RPMI7951 (cell line): ENCODE measurements at places on chromosomes 2 and 18. TPM values are rescaled to one million over a fixed set of nuclear protein-coding genes. Genes with fewer than 3 reads are reported as not detected.
A peak's percentile ranks its signal among the peaks of the same experiment; 100 is the strongest.

DNA sequence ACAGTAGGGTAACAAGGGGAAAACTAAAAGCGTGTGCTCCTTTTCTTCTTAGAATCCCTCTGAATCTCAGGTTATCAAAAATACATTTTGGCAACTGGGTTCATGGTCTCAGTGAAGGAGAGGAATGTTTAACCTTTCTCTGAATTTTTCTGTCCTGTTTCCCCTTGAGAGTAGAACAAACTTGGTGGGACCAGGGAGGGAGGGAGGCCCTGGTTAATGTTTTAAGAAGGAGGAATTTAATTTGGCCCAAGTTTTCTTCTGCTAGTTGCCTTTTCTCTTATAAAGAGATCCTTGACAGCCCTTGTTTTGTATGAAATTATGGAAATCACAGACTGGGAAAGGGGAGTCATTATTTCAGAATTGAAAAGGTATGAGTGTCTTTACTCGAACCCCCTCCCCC, 12.2 kb upstream of the POU3F3 start:
- no peak for DNase-seq

DNA sequence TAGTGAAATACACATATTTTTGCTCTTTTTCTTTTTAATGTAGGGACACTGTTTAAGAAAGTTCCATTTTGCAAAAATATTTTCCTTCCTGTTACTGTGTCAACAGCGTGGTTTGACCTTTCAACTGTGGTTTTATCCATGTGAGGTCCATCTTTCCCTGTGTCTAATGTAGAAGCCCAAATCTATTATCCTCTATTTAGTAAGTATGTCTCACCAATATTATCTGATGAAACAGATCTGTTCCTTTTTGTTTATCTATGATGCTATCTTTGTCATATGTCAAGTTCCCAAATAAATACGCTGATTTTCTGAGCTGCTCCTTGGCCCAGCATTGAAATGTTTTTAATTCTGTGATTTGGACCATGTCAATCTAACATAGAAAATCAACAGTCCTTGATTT, 3.5 kb upstream of the ARHGAP15 start:
- DNase-seq: no peak

Gene SAG
- 0.12 TPM in 1 of 2 replicates, not detected in the other for total RNA-seq

GRCh38 chr2:60438653-60439052, 114.8 kb downstream of the BCL11A start:
- no peak for DNase-seq

- no peak for DNase-seq
These were observed 97.7 kb upstream of the PKDCC start for GRCh38 chr2:41949883-41950665.

Gene SCYGR4
- total RNA-seq: not detected in 2 replicates

DNA sequence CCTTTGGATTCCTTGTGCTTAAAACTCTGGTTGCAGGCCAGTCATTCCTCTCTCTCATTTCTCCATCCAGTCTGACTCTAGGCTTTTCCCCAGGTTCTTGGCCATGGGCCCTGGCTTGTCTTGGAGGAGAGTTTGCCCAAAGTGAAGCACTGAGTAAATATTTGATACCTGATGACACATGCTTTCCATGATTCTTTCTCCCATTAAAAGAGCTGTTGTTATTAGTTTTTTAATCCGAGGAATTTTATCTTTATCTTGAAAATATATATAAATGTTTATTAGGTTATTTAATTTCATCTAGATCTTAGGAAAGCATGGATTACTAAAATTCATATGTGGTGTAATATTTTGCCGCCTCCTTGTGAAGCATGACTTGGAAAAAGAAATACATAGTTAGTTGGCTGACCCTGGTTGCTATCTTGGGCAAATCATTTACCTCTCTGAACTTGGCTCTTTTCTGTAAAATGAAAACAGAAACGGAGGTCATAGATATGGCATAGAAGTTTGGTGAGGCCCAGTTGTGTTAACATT, 650.1 kb downstream of the SLC4A3 start:
- peak; percentile 71 for DNase-seq

Gene CDKL4
- total RNA-seq: 0.12 and 0.49 TPM in 2 replicates

- no peak for DNase-seq
These were observed 61.0 kb downstream of the C2orf76 start for GRCh38 chr2:119305497-119306195.

GRCh38 chr18:60421356-60422118, 49.0 kb upstream of the MC4R start:
- DNase-seq: no peak

DNA sequence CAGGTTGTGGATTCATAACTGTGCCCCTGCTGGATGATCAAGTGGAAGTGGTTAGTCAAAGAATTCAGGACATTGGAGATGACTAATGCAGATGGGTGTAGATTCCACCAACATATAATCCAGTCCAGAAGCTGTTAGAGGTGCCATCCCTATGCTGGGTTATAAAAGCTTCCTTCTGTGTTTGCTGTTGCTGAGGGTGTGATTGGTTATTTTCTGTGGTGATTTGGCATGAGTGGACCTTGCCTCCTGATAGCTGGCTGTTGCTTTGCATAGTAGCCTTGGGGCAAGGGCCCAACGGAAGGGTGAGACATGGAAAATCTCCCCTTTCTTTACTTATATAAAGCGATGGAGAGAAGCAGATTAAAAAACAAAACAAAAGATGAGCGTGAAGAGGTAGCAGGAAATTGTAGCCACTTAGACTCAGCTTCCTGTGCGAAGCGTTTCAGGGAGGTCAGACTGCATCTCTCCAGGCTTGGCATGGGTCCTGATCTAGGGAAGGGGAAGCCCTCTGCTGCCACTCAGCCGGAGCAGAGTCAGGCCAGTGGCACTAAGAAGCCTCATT, 190.4 kb downstream of the FMNL2 start:
- DNase-seq: peak; percentile 100

GRCh38 chr18:25144820-25145219, 207.1 kb downstream of the ZNF521 start:
- DNase-seq: peak; percentile 78

Gene VIL1
- not detected in 2 replicates for total RNA-seq

- DNase-seq: no peak
These were observed 16.3 kb upstream of the EPHA4 start for GRCh38 chr2:221588306-221588985.

GRCh38 chr2:145059914-145060313, 540.0 kb upstream of the ZEB2 start:
- DNase-seq: no peak

DNA sequence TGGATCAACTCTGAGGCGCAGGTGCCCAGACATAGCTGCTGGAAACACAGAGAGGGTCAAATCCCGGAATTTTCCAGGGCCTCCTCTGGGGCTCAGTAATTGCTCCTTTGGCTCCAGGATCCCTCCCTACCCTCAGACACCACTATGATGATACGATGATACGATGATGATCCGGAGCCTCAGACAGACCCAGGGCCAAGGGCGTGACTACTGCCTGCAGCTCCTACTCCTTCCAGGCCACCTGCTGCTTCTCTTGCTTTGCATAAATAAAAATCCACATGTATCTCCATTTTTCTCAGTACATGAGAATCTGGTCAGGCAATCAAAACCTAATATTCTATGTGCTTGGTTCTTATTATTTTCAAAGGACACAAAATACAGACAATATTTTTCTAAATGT, 33.7 kb downstream of the MRPL35 start:
- DNase-seq: no peak

- DNase-seq: no peak
These were observed 22.4 kb downstream of the TMEM200C start for GRCh38 chr18:5872886-5873285.

GRCh38 chr2:186595219-186595618, 5.4 kb downstream of the ITGAV start:
- peak; percentile 73 for DNase-seq

DNA sequence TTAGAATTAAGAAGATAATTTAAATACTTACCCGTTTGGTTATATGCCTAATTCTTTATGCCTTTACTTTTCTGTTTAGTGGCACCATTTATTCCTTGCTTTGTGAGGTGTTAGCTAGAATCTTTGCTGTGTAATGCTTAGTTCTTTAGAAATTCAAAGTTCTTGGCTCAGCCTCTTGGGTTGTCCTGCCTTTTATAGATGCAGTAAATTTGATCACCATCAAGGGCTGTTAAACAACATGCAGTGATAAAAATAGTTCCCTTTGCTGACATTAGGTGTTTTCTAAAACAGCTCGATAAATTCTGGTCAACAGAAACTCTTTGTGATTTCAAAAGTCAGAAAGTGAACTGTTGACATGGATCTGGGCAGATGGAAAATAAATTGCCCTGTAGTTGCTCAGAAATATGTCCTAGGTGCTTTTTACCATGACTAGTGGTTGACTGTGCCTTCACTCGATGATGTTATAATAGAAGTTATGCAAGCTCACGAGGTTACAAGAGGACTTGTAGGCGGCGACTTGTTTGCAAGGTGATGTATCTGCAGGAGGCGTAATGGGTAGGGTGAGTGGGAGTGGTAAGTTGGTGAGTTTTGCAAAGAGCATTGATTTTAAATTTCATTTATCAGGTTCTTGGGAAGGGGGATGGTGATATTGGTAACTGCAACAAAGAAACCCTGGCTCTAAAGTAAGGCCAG, 52.1 kb downstream of the LRRTM1 start:
- no peak for DNase-seq

DNA sequence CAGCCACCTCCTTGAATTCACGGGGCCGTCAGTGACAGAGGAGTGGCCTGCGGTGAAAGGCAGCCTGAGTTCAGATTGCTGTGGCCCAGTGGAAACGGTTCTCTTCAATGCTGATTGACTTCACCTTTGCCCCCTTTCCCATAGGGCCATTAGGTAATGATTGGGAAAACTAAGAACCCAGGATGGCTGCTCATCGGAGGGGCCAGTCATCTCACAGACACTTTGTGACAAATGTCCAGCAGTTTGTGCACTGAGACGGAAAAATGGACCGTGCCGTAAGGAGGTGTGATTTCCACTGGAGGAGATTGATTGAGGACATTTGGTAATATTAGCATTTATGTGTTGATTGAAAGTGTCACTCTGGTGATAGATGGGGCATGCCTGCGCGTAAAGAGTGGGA, 59.7 kb upstream of the TPO start:
- no peak for DNase-seq

DNA sequence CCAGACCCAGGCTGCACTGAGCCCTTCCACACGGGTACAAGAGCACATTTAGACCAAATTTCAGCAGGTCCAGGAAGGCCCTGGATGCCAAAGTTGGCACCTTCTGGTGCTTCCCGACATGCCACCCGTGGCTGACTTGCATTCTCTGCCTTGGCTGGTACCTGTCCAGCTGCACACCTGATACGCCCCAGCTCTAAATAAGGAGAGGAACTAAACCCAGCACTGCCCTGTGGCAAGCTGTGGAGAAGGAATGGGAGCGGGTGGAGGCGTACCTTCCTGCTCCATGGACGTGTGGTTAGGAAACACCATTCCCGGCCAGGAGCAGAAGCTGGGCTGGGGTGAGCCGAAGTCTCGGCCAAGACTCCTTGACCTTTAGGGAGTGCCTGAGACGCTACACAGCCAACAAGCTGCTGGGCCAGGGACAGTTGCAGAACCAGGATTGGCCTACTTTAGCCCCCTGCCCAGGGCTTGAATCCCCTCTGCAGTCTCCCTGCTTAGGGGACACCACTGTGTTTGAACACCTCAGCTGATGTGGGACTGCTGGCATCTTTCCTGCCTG, 86.5 kb upstream of the TAF1B start:
- DNase-seq: no peak

Gene ABCA12
- under 0.01 TPM in 1 of 2 replicates, not detected in the other for total RNA-seq

DNA sequence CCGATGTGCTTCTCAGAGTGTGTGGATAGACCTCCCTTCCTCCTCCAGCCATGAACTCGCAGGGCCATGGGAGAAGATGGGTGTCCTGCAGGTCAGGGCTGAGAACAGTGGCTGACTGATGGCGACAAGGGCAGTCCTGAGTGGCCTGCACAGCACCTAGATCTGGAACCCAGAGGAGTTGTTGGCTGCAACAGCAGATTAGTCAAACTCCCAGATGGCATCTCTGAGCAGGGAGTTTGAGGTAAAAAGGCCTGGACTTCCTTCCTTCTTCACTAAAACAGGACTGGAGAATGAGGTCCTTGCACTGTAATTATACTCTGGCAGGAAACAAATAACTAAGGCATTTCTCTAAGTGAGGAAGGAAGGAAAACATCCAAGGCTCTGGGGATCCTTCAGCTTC, 160.8 kb downstream of the MYCN start:
- DNase-seq: no peak

GRCh38 chr2:235711527-235711926, 217.7 kb downstream of the AGAP1 start:
- DNase-seq: no peak

Gene VWC2L
- total RNA-seq: not detected in 2 replicates

DNA sequence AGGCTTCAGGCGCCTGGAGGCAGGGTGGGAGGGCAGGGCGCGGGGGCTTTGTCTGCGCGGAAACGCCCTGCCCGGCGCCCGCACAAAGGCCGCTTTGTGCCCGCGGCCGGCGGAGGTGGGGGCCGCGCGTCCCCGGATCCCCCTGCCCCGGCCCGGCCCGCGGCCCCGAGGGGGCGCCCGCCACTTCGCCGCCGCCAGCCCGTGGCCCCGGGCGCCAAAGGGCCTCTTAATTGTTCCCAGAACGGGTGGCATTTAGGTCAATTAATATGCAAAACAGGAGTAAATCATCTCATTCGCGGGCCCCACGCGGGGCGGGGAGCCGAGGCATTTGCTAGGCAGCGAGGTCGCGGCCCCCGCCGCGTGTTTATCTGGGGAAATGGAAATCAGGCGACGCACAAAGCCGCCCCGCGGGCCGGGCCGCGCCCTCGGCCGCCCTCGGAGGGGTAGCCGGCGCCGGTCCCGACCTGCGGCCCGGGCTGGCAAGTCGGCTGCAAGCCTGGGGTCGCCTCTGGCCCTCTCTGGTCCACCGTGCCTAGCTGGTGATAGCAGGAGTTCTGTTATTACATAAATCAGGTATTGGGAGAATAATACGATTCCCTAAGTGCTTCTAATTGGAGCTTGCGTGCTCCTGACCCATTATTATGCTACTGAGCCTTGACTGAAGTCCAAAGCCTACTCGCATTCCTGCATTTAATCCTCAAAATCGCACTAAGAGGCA, 148.2 kb upstream of the GLI2 start:
- DNase-seq: no peak

Gene LOXL3
- 93.6 and 108 TPM in 2 replicates for total RNA-seq

DNA sequence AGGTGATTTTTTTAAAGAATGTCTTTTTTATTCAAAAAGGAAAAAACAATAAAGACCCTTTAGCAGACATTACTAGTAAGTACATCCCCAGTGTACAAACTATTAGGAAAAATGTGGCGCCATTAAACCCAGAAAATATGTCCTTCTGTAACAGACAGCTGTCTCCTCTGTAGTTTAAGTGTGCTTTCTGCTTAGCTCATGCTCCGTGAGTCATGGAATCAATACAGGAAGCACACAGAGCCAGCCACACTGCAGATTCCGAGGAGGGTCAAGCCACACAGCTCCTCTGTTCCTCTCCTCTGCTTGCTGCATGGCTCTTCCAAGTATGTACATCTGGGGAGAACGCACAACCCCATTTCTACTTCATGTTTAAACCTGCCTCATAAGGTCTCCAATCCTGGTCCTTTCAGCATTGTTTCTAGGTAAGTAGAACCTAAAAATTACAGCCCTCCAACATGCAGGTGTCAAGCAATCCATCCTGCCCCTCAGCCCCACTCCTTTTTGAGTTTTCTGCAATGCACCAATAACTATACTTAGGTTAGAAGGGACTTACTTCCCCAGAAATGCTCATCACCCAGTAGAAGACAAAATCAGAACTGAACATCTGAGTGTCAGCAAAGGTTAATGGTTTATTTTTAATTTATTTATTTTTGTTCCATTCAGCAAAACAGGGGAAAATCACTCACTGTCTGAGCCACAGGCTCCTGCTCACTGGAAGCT, 37.5 kb downstream of the ACVR1 start:
- peak; percentile 87 for DNase-seq

Gene NEU2
- not detected in 2 replicates for total RNA-seq
